ENCODE measurements at places on chromosomes 16 and 17.

GRCh38 chr16:17454162-17454730 lies 16.5 kb downstream of the XYLT1 start:
- no peak for DNase-seq

GRCh38 chr17:66373944-66374817 lies 71.8 kb downstream of the PRKCA start:
- DNase-seq: no peak

GRCh38 chr16:67672739-67673662 lies 6.4 kb downstream of the C16orf86 start:
- DNase-seq: no peak

DNA sequence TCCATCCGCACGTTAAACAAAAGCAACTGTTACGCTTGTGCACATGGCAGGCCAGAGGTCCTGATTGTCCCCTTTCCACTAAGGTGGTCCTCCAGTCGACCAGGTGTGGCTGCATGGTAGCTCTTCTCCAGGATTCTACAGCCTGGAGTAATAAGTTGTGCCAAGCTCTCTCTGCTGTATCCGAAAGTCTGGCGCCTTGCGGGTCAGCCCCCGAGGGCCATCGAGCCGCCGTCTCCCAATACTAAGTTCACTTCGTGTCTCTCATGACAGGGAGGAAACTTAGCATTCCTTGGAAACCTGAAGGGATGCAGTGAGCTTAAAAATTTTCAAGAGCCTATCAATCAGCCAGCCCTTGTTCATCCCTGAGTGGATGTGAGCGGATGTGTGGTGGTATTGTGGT lies 5.3 kb upstream of the ENDOV start:
- no peak for DNase-seq

GRCh38 chr17:46836500-46836899 lies 14.9 kb upstream of the WNT9B start:
- DNase-seq: no peak

DNA sequence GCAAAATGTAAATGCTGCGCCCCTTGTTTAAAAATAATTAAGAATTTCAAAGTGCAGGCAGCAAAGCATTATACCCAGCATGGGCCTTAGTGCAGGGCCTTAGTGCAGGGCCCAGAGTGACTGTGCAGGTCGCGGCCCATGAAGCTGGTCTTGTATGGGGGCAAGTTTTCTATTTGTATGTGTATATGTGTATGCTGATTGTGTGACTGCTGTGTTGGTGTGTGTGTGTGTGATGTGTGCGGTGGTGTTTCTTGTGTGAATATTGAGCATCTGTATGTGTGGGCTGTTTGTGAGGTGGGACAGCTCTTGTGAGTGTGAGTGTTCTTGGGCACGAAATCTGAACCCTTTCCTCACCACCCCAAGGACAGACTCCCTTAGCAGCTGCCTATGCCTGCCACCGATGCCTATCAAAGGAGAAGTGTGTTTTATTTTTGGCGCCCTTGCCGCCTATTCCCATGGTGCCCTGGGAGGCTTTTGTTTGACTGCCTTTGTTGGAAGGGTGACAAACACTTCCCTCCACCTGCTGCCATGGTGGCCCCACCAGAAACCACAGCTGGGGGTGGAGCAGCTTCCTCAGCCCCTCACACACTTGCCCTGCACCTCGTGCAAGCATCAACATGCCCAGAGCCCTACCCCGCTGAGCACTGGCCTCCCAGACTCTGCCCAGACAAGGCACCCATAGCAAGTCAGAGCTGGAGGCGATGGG lies 18.0 kb downstream of the CCR7 start:
- DNase-seq: peak; percentile 38

GRCh38 chr16:2904922-2905240 lies 6.8 kb upstream of the FLYWCH1 start:
- peak; percentile 36 for DNase-seq
